Suprapubic skin (tissue), 4 donors: ENCODE measurements at places on chromosomes 1 and 21. TPM values are rescaled to one million over a fixed set of nuclear protein-coding genes. Genes with fewer than 3 reads are reported as not detected.

GRCh38 chr1:155880251-155880650, 20.9 kb downstream of the SYT11 start:
- DNase-seq, result no peak
- H3K27me3 ChIP-seq, result no peaks in the 10 kb centered on the region

DNA sequence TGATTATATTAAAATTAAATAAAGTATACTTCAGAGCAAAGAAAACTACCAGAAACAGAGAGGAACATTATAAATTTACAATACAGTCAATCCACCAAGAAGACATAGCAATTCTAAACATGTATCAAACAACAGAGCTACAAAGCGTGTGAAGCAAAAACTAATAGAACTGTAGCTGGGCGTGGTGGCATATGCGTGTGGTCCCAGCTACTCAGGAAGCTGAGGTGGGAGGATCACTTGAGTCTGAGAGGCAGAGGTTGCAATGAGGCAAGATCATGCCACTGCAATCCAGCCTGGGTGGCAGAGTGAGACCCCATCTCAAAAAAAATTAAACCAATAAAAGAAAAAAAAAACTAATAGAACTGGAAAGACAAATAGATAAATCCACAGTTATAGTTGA, 12.3 kb downstream of the CCDC185 start:
- no peaks in the 10 kb centered on the region for H3K27me3 ChIP-seq
- DNase-seq, result no peak
- no peaks in the 10 kb centered on the region for H3K4me1 ChIP-seq
- H3K36me3 ChIP-seq, result no peaks in the 10 kb centered on the region
- no peak overlapping the region for H3K27ac ChIP-seq

GRCh38 chr1:236990052-236990445, 14.2 kb downstream of the MT1HL1 start:
- no peak overlapping the region for H3K27ac ChIP-seq
- DNase-seq, result no peak
- no peak overlapping the region for H3K4me3 ChIP-seq
- H3K4me1 ChIP-seq, result no peaks in the 10 kb centered on the region

DNA sequence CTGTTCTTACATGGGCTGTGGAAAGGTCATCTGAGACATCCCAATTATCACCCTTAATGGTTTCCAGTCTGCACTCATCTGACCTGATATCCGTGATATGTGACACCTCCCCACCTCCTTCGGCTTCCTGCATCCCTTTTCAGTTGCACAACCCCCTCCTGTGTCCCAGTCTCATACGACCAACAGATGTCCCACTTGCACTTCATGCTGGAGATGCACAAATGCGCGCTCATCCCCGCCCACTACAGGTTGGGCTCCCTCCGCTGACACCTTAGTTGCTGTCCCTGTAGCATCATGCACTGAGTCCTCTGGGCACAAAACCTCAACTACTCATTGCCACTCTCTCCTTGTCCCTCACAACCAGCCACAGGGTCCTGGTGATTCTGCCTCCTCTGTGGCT, 94.4 kb downstream of the MIS18A start:
- no peaks in the 10 kb centered on the region for H3K4me1 ChIP-seq
- H3K4me3 ChIP-seq, result no peak overlapping the region
- H3K27ac ChIP-seq, result no peak overlapping the region
- DNase-seq, result no peak
- H3K36me3 ChIP-seq, result no peaks in the 10 kb centered on the region

The CD1E gene
- 10.5 TPM for total RNA-seq

The CNST gene
- total RNA-seq, result 20.2 TPM

GRCh38 chr1:157138220-157139051, at the start of gene ETV3:
Gene ETV3, minus strand, starts transcription at chr1:157138395. Its CDS starts 2,043 bp downstream, at chr1:157136352.
- peak; percentile 94 for DNase-seq
- H3K27me3 ChIP-seq, result no peaks in the 10 kb centered on the region
- H3K4me1 ChIP-seq, result peaks cover 72% of the 10 kb centered on the region
- H3K36me3 ChIP-seq, result peaks cover 24% of the 10 kb centered on the region
- peak within 1 kb of the TSS; percentile 95 for H3K27ac ChIP-seq

GRCh38 chr1:52592637-52593323, 9.4 kb upstream of the GPX7 start:
- H3K4me1 ChIP-seq, result no peaks in the 10 kb centered on the region
- H3K4me3 ChIP-seq, result no peak overlapping the region
- no peaks in the 10 kb centered on the region for H3K36me3 ChIP-seq
- no peaks in the 10 kb centered on the region for H3K27me3 ChIP-seq

- peaks cover 23% of the 10 kb centered on the region for H3K36me3 ChIP-seq
- H3K27me3 ChIP-seq, result no peaks in the 10 kb centered on the region
- no peak overlapping the region for H3K4me3 ChIP-seq
- no peak overlapping the region for H3K27ac ChIP-seq
These were observed 61.5 kb downstream of the SLC37A1 start for GRCh38 chr21:42575111-42575510.

The LRRC53 gene
- total RNA-seq, result not detected

DNA sequence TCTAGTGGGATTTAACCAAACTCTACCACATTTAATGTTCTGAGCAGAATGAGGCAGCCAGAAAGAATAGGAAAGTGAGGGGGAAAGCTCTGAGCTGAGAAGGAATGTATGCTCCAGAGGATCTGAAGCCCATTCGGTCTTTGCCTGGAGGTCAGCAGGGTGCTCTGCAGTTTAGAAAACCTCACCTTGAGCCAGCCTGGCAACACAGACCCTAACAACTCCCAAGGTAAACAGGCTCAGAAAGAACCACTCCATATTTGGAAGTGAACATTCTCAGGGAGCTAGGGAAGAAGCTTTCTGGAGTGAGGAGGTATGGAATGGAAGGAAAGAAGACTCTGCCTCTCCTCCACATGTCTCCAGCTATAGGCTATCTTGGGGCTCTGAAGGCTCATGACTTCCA, 398.8 kb downstream of the SEC16B start:
- no peak overlapping the region for H3K27ac ChIP-seq
- no peak for DNase-seq
- H3K4me3 ChIP-seq, result no peak overlapping the region
- no peaks in the 10 kb centered on the region for H3K36me3 ChIP-seq
- peaks cover 10% of the 10 kb centered on the region for H3K4me1 ChIP-seq

- peak overlapping the region; percentile 50 for H3K4me3 ChIP-seq
- peaks cover 17% of the 10 kb centered on the region for H3K4me1 ChIP-seq
- no peaks in the 10 kb centered on the region for H3K36me3 ChIP-seq
- DNase-seq, result peak; percentile 80
- no peak overlapping the region for H3K27ac ChIP-seq
These were observed 12.6 kb downstream of the NHLH2 start for GRCh38 chr1:115828101-115829022.

GRCh38 chr1:26020330-26020768, 1.2 kb upstream of the EXTL1 start:
- H3K27me3 ChIP-seq, result no peaks in the 10 kb centered on the region
- DNase-seq, result no peak
- H3K4me3 ChIP-seq, result no peak overlapping the region
- no peaks in the 10 kb centered on the region for H3K36me3 ChIP-seq

DNA sequence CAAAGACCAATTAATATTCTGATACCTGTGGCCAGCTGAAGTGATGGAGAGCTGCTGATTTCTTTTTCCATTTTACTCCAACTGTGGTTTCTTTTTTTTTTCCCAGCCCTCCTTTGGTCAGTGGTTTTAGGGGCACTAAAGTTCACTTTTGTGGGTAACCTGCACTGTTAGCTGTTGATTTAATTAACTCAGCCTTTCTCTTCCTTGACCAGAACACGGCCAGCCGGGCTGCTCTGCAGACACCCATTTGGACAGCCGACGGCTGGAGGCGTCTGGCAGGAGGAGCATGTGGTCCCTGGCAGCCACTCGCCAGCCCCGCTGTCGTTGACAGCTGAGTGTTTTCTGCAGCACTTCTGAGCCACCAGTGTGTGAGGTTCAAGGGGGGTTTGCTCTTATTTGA, 136.2 kb upstream of the RUNX3 start:
- H3K4me1 ChIP-seq, result peaks cover 13% of the 10 kb centered on the region
- no peak overlapping the region for H3K4me3 ChIP-seq
- H3K36me3 ChIP-seq, result no peaks in the 10 kb centered on the region
- H3K27me3 ChIP-seq, result no peaks in the 10 kb centered on the region
- no peak for DNase-seq
- no peak overlapping the region for H3K27ac ChIP-seq

GRCh38 chr1:167231873-167232450, 11.3 kb downstream of the POU2F1 start:
- peaks cover 24% of the 10 kb centered on the region for H3K4me1 ChIP-seq
- H3K27ac ChIP-seq, result no peak overlapping the region
- no peaks in the 10 kb centered on the region for H3K36me3 ChIP-seq
- no peak overlapping the region for H3K4me3 ChIP-seq
- H3K27me3 ChIP-seq, result no peaks in the 10 kb centered on the region

The ZBED6 gene
- total RNA-seq, result 26.2 TPM

DNA sequence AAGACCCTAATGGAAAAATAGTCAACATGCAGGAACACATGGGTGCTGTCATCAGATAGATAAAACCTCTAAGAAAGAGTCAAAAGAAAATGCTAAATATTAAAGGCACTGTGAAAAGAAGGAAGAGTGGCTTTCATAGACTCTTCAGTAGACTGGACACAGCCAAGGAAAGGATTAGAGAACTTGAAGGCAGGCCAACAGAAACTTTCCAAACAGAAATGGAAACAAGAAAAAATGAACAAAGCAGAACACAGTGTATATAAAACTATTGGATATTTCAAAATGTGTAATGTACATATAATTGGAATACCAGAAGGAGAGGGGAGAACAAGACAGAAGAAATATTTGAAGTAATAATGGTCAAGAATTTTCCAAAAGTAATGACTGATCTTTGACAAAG, 431.9 kb downstream of the MATN1 start:
- H3K27ac ChIP-seq, result no peak overlapping the region
- DNase-seq, result no peak
- H3K4me3 ChIP-seq, result no peak overlapping the region
- no peaks in the 10 kb centered on the region for H3K36me3 ChIP-seq
- no peaks in the 10 kb centered on the region for H3K4me1 ChIP-seq

DNA sequence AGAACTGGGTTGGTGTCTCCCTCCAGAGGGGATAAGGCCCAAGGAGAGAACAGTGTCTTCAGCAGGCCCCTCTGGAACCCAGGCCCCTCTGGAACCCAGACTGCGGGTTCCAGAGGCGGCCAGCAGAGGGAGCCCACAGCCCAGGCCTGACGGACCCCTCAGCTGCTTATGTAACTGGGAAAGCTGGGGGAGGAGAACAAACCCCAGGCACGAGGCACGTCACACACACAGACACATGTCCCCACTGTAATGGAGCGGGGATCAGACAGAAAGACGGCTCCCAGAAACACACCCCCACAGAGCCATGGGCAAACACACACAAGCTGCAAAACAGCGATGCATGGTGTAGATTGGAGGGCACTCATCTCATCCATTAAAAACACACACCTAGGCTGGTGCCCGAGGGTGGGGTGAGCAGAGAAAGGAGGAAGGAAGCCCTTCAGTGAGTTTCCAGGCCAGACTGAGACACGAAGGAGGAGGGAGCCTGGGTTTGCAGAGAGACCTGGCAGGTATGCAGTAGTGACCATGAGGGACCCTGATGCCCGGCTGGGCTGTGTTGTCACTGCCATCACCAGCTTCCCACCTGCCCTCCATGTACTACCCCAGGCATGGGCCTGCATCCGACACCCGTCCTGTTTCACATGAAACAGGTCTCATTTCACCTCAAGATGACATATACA, 2.8 kb upstream of the IGSF8 start:
- no peaks in the 10 kb centered on the region for H3K27me3 ChIP-seq
- H3K27ac ChIP-seq, result peak overlapping the region; percentile 46
- H3K4me3 ChIP-seq, result no peak overlapping the region
- no peaks in the 10 kb centered on the region for H3K36me3 ChIP-seq

DNA sequence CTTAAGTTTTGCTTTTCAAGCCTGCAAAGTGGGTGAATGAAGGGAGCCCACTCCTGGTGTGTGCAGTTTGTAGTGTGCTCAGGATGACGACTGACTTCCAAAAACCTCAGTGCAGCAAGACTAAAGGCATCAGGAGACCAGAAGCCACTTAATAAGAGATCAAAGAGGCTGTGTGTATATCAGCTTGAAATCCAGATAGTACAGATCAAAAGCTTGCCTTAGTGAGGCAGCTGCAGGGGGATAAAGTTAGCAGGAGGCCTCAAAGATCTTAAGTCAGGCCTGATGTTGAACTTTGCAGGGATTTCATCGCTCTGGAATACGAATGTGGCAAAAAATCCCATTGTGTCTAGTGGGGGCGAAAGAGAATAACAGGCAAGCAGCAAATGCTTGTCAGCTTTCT, 99.8 kb downstream of the PATJ start:
- H3K4me3 ChIP-seq, result no peak overlapping the region
- no peak overlapping the region for H3K27ac ChIP-seq
- no peaks in the 10 kb centered on the region for H3K27me3 ChIP-seq
- H3K36me3 ChIP-seq, result no peaks in the 10 kb centered on the region
- DNase-seq, result no peak
- H3K4me1 ChIP-seq, result no peaks in the 10 kb centered on the region

The CD164L2 gene
- 5.9 TPM for total RNA-seq

DNA sequence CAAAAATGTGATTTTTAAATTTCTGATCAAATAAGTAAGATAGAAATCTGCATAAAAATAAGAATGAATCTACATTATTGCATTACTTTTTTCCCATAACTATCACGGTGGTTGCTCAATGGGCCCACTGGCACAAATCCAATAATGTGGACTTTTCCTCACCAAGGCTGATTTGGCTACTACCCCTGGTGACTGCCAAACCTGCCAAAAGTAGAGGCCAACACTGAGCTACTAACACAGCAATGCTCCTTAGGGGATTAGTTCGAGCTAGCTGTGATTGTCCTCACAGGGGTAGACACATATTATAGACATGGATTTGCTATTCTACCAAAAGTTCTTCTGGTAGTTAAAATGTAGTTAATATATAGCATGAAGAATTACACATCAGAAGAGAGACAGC, 107.7 kb upstream of the ZNHIT6 start:
- no peaks in the 10 kb centered on the region for H3K4me1 ChIP-seq
- H3K36me3 ChIP-seq, result no peaks in the 10 kb centered on the region
- peak; percentile 60 for DNase-seq
- H3K27me3 ChIP-seq, result no peaks in the 10 kb centered on the region
- H3K27ac ChIP-seq, result no peak overlapping the region

- DNase-seq, result no peak
- no peaks in the 10 kb centered on the region for H3K27me3 ChIP-seq
- H3K4me3 ChIP-seq, result no peak overlapping the region
- no peaks in the 10 kb centered on the region for H3K4me1 ChIP-seq
- no peak overlapping the region for H3K27ac ChIP-seq
- H3K36me3 ChIP-seq, result no peaks in the 10 kb centered on the region
These were observed 42.3 kb upstream of the NHLH2 start for GRCh38 chr1:115882913-115883902.
